Neural crest cell (in vitro differentiated cells): ENCODE measurements at places on chromosomes 13 and 19.
A peak's percentile ranks its signal among the peaks of the same experiment; 100 is the strongest.

DNA sequence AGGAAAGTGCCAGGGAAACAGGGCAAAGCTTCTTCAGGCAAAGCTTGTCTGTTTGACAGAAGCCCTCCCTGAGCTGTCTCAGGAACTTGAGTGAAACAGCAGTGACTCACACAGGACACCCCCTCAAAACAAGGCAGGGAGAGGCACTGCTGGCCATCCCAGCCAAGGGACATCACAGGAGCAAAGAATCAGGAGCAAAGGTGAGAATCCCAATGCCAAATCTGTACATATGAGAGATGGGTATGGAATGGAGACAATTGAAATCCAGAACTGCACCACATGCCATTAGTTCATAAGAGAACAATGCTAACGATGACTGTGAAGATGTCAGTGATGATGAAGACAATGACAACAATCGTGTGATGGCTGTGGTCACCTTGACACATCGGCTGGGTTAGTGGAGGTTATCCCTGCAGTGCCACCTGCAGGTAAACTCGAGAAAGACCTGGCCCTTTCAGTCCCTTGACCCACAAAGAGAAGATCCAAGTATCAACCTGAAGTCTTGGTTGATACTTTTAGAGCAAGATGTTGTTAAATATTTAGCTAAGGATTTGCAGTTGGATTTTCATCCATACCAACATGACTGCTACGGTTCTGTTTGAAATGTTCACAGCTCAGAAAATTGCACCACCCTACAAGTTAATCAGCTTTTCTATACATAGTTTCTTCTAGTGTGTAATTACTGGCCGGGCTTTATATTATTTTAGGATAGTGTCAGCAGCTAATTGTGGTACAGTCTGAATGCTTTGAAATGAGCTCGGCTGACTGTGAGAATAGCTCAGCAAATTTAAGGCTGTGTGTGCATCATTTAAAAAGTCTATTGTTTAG, 42.0 kb upstream of the IPO5 start:
- no peak for DNase-seq

- DNase-seq: no peak
Measured at GRCh38 chr19:31351056-31351854, 2.0 kb upstream of the TSHZ3 start.

DNA sequence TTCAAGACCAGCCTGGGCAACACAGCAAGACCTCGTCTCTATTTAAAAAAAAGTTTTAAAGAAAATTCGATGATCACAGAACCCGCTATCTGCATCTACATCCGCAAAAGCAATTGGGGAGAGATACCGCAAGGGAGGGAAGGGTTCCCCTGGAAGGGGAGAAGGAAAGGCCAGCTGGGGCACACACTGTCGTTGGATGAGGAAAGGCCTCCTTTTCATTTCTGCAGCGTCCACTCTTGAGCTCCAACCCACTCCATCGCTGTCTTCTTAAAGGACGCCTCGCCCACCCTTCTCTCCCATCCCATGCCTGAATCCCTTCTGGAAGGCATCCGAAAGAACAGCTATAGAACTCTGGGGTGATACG, 3.2 kb upstream of the PRKCG start:
- no peak for DNase-seq

GRCh38 chr19:53254411-53255341, at the start of gene ZNF677:
Gene ZNF677, minus strand, starts transcription at chr19:53254873. Its CDS starts 3,323 bp downstream, at chr19:53251550.
- DNase-seq: peak; percentile 62

- no peak for DNase-seq
Measured at GRCh38 chr13:82719987-82720386, 1162.3 kb downstream of the SLITRK1 start.

DNA sequence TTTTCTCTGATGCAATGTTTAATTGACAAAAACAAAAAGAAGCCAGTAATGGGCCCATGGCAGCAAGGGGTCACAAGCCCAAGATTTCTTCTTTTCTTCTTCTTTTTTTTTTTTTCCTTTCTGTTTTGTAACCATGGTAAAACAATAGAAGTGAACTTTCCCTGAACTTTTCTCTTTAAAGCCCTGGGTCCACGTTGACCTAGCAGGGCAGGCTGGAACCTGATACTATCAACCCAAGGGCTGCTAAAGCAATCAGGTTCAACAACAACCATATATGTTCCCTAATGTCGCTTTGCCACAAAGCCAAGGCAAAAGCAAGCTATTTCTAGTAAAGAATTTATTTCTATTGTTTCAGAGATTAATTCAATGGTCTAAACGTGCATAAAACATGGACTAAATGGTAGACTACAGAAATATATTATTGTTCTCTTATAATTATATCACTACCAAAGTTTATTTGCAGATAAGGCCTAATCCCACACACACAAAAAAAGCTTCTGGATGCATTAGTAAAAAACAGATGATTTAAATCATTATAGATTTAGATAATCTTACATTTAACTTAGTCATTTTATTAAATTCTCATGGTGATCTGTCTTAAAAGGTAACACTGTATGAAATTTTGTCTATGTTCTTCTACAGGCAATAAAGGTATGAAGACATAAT, 153.9 kb downstream of the DACH1 start:
- DNase-seq: no peak

GRCh38 chr13:92947770-92948434, 278.7 kb upstream of the GPC6 start:
- no peak for DNase-seq

DNA sequence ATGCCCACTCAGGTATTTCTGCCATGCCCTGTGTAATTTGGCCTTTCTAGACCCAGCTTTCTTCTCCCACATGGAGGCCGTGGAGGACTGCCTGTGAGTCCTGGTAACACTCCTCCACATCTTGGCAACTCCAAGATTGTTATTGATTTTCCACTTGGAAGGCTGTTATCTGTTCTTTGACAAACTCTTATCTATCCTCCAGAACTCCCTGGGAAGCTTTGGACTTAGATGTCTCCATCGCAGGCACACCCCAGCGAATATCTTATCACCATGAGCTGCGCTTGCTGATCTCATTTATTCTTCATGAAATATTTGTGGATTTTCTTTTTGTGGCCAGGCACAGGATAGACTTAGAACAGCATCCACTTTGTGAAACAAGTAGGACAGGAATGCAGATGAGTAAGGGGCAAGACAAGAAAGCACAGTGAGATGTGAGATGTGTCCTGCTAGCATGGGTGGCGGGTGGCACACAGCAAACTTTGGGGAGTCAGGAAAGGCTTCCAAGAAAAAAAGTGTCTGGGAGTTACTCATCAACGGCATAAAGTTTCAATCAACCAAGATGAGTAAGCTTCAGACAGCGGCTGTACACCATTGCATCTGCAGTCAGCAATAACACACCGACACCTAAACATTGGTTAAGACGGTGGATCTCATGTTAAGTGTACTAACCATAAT, 84.5 kb upstream of the IRS2 start:
- no peak for DNase-seq
